ENCODE measurements at places on chromosomes 2 and 18.

DNA sequence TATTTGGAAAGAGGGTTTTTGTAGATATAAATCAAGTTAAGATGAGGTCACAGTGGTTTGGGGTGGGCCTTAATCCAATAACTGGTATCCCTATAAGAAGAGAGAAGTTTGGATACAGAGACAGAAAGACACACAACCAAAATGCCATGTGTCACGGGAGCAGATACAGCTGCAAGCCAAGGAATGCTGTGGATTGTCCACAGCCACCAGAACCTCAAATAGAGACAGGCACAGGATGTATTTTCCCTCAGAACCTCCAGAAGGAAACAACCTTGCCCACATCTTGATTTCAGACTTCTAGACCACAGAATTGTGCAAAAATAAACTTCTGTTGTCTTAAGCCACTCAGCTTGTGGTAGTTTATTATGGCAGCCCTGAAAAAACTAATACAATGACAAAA lies 105.5 kb downstream of the GCA start:
- no peak for DNase-seq

GRCh38 chr2:86562485-86562921 lies 740 bp downstream of the CHMP3 start:
- no peak for DNase-seq

DNA sequence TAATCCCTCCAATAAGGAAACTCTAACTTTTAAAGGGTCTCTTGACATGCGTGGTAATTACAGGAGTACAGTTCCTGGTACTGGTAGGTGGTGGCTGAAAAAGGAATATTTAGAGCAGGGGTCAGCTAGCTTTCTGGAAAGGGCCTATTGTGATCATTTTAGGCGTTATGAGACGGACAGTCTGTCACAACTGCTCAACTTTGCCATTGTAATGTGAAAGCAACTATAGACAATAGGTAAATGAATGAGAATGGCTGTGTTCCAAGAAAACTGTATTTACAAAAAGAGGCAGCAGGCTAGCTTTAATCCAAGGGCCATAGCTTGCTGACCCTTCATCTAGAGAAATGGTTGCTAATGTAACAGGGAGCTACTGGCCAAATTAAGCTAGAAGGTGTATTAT lies 177.7 kb upstream of the LRRTM1 start:
- DNase-seq = no peak

GRCh38 chr18:10080372-10080771 lies 166.6 kb downstream of the VAPA start:
- no peak for DNase-seq

DNA sequence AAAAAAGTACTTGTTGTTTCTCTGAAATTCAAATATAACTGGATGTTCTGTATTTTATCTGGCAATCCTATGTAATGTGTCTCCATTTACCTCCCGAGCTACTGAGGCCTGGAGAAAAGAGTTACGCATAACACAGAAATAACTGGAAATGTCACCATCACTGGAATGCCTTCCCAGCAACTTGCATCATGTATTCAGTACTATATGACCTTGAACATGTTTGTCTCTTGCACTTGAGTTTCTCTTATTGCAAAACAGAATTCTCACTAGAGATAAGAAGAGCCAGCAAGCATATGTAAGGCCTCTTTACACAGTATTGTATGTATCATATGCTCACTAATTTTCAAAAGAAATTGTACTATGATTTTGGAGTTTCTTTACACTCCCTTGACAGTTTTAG lies 99.6 kb upstream of the CTAGE1 start:
- DNase-seq = peak; percentile 89

- DNase-seq = peak; percentile 81
Measured at GRCh38 chr2:28359222-28360057, 33.2 kb upstream of the FOSL2 start.

DNA sequence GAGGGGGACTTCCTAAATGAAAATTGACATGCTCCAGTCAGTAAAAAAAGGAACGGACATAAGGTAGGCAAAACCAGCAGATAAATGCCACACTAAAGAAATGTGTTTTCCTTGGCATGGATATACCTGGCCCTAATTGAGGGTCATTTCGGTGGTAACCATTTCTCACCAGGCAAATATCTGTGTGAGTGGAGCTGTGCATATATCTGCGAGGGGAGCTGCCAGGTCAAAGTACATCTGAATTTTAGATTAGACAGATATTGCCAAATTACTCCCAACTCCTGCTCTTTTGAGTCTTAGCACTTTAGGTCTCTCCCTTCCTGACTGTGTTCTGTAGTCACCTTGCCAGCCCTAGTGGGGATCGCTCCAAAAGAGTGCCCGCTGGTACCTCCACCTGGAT lies 204.2 kb downstream of the SH3BP4 start:
- no peak for DNase-seq

- DNase-seq = no peak
Measured at GRCh38 chr2:134623796-134624195, 95.0 kb downstream of the TMEM163 start.

GRCh38 chr2:149877913-149878312 lies 290.3 kb upstream of the MMADHC start:
- DNase-seq = peak; percentile 21

- no peak for DNase-seq
Measured at GRCh38 chr18:62177271-62177670, 9.6 kb downstream of the PIGN start.

GRCh38 chr18:57748770-57749603 lies 54.1 kb downstream of the ATP8B1 start:
- peak; percentile 47 for DNase-seq

DNA sequence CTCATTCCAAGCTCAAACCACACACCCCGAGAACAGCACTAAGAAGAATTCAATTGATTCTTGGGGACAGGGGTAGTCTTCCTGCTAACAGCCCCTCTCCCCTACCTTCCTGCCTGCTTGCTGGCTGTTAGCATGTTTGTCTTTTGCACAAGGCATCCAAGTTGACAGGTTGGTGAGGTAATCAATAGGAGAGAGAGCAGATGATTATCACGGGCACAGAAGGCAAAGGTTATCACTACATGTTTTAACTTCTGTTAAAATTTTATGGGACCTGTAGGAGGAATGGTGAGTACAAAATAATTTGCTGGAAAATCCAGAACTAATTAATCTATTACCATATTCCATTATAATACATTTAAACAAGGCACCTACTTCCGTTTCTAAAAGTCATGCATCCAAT lies 442.1 kb upstream of the TCF4 start:
- no peak for DNase-seq

GRCh38 chr2:74001781-74002504 lies 17.2 kb downstream of the TET3 start:
- no peak for DNase-seq

DNA sequence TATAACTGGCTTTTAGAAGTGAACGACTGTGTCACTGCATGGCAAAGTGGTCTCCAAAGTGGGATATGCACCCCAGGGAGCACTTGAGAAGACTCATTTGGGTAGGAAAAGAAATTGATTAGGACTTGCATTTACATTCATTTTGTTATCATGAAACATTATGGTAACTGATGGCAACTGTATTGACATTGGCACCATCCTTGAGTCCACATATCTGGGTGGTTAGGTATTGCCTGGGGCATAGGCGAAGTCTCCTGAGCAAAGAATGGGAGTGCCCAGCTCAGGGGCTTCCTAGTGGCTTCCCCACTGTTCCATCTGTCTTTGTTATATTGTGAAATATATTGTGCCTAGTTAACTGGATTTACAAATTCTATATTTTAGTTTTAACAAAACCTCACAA lies 29.2 kb downstream of the SPATS2L start:
- DNase-seq = no peak

DNA sequence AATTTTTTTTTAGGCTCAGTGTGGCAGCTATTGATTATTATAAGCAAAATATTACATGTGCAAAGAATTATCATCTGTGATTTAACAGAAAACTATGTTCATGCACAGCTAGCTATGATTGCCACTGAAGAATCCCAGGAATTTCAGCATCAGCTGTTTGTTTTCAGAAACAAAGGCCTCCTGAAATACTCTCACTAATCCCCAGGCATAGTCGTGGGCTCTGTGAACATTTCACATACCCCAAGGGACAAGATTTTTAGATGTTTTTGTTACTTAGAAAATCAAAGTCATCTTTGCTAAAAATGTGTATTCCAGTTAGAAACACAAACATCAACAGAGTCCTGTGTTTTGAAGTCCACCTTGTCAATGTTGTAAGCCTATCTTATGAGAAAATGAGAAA lies 156.1 kb downstream of the MYO1B start:
- DNase-seq = peak; percentile 65

- DNase-seq = no peak
Measured at GRCh38 chr2:108982259-108982679, 6.8 kb downstream of the EDAR start.

GRCh38 chr2:55033076-55033742 lies 17.0 kb downstream of the RTN4 start:
- DNase-seq = no peak

GRCh38 chr2:59266453-59266852 lies 1025.3 kb upstream of the FANCL start:
- DNase-seq = no peak

DNA sequence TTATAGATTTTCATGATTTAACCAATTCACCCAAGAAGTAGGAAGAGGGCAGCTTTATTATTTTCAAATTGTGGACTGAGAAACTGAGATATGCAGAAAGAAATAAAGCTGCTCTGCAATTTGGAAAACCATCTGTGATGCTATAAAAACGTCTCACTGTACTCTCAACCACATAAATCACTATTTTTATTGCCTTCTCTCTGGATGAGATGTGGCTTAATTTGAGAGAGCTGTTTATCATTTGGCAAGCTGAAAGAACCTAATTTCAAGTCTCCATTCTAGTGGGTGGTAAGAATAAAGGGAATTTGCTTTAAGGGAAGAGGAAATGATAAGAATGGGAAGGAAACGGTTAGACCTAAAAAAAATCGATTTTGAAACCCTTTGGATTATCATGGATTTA lies 49.9 kb upstream of the CYP1B1 start:
- no peak for DNase-seq

DNA sequence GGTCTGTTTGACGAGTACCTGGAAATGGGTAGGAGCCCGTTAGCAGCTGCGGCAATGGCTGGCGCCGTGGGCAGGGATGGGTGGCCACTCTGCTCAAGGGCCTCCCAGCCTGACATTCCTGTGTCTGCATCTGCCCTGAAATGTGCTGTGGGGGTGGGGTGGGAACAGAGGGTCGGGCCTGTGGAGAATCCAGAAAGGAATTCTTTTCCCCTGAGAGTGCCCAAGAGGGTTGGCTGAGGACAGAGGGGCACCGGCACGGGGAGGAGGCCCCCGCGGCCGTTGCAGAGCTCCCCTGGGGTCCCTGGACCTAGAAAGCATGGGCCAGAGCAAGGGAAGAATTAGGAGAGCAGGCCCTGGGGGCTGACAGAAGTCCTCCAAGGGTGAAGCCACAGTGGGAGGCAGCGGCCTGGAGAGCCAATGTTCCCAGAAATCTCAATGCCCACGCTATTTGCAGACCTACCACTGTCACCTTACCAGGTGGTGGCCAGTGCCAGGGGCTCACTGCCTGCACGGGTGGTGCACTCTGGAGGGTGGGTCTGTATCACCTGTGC lies 27.8 kb downstream of the ANO7 start:
- DNase-seq = no peak

DNA sequence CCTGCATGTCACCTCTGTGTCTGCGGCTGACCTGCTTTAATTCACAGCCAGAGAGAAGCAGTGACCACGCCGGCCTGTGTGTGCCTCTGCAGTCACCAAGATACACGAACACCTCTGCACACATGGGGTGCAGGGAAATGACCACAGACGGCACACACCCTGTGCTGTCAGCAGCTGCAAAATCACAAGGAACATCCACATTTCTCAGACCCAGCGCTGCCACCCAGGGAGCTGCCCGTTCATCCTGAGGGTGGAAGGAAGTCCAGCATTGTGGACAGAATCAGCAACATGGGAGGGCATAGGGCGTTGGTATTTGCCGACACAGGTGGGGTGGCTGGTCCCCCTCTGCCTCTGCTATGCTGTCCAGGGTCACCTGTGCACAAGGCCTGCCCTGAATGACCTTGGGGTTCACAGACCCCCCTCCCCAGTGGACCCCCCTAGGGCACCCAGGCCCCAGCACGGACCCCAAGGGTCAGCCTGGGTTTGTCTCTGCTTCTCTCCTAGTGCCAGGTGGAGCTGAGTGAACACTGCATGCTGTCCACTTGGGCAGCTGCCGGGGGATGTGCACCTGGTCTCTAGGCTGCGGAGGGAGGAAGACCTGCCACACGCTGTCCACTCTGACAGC lies 107.4 kb downstream of the PXDN start:
- DNase-seq = no peak

- peak; percentile 3 for DNase-seq
Measured at GRCh38 chr18:51724790-51725721, 527.6 kb upstream of the MEX3C start.

DNA sequence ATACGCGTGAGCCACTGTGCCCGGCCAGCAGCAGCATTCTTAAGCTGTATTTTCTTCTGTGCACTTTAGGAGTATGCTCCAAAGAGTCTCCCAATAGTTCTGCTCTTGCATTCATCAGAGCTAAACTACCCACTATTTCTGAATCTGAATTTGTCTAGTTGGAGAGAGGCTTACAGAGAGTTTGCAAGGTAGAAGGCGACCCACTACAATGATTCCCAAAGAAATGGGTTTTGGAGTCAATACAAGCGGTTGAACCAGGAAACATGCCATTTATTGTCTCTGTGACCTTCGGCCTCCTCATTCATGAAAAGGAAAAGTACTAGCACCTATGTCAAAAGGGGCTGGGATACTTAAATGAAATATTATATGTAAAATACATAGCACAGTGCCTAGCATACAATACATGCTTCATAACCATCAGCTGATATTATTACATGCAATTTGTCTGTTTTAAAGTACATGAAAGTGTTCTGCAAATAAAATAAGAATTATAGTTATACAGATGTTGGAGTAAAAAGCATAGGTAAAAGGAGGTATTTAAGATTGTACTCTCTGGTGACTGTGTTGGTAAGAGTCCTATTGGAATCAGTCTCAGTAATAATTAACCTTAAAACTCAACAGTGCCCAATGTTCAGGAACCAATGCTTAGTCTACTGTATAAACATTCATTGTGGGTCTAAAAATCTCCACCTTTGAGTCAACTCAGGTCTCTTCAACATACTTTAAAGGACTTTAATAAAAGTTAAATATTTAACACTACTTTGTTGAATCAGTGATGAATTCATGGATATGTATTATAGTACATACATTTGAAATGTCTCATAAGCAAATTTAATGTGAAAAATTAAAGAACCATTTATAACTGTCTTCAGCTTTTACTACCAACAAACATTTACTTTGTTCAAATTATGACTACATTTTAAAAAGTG lies 89.8 kb upstream of the GRB14 start:
- DNase-seq = no peak

GRCh38 chr2:20173064-20173463 lies 51.9 kb downstream of the SDC1 start:
- no peak for DNase-seq

GRCh38 chr2:225531559-225531958 lies 132.0 kb downstream of the NYAP2 start:
- DNase-seq = no peak
